Stomach (tissue), 19 donors: ENCODE measurements at places on chromosomes 3 and 15.

DNA sequence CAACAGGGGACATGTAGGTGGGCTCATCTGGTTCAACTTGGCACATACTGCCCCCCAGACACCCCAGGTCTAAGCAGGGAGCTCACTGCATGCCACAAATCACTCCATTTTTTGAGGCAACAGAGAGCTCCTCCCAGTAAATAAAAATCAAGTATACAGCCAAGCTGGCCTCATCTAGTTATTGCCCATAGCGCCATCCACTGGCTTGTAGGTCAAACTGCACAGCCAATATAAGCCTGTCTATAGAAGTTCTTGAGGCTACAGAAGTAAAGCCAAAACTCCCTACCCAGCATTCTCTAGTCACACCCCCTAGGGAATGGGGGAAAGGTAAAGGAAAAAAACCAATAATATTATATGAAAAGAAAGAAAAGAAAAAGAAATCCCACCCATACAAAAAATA lies 453.7 kb downstream of the ZNF385D start:
- H3K4me3 ChIP-seq: no peak overlapping the region
- no peak for DNase-seq
- peaks cover 8% of the 10 kb centered on the region for H3K4me1 ChIP-seq
- H3K27me3 ChIP-seq: no peaks in the 10 kb centered on the region

DNA sequence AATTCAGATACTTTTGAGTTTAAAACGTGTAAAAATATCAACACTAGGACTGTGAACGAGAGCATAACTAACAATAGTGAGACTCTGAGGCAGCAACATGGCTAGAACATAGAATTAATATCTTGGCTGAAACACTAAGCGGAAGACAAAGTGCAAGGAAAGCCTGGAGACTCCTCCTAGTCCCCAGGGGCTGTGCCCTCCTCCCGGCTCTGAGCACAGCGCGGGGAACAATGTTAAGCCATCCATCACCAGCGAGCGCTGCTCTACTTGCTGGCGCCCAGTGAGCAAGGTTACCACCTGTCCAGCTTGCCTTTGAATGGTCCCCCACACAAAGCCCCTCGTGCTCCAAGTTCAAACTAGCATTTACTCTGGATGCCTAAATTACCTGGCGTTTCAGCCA lies 436.9 kb downstream of the FOXP1 start:
- H3K36me3 ChIP-seq: no peaks in the 10 kb centered on the region
- H3K27me3 ChIP-seq: no peaks in the 10 kb centered on the region
- H3K27ac ChIP-seq: peak overlapping the region; percentile 13
- H3K4me3 ChIP-seq: no peak overlapping the region
- peaks cover 38% of the 10 kb centered on the region for H3K4me1 ChIP-seq

- H3K4me3 ChIP-seq: no peak overlapping the region
- H3K27me3 ChIP-seq: no peaks in the 10 kb centered on the region
- no peak for DNase-seq
- no peak overlapping the region for H3K27ac ChIP-seq
Observed at GRCh38 chr3:88775026-88775690, 332.3 kb upstream of the EPHA3 start.

DNA sequence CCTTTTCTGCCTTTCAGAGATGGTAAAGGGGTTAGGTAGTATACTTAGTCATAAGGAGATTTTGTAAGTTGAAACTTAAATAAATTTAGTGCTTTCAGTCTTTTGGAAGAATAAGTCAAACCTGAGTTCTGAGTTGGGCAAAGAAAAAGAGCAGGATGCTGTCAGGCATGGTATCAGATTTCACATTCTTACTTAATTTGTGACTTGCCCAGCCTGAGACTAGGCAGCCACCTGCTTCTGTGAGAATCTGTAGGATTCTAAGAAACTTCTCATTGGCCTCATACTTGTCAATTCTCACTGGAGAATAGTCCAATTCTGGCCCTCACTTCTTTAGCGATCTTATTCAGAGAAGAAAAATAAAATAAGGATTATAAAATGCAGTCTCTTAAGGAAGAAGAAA lies 577.5 kb downstream of the DIPK2A start:
- no peaks in the 10 kb centered on the region for H3K27me3 ChIP-seq
- no peak overlapping the region for H3K27ac ChIP-seq

GRCh38 chr15:38038659-38039442 lies 104.4 kb downstream of the TMCO5A start:
- no peaks in the 10 kb centered on the region for H3K27me3 ChIP-seq
- DNase-seq: no peak
- no peak overlapping the region for H3K4me3 ChIP-seq
- H3K27ac ChIP-seq: no peak overlapping the region
- no peaks in the 10 kb centered on the region for H3K4me1 ChIP-seq
- no peaks in the 10 kb centered on the region for H3K36me3 ChIP-seq

- no peak overlapping the region for H3K4me3 ChIP-seq
- H3K27ac ChIP-seq: no peak overlapping the region
- DNase-seq: peak; percentile 44
- H3K4me1 ChIP-seq: no peaks in the 10 kb centered on the region
Observed at GRCh38 chr3:160885791-160886286, 129.8 kb downstream of the PPM1L start.

GRCh38 chr3:109268181-109268580 lies 48.1 kb downstream of the DPPA2 start:
- no peaks in the 10 kb centered on the region for H3K36me3 ChIP-seq
- no peak overlapping the region for H3K27ac ChIP-seq
- no peaks in the 10 kb centered on the region for H3K27me3 ChIP-seq
- no peaks in the 10 kb centered on the region for H3K4me1 ChIP-seq
- DNase-seq: no peak

DNA sequence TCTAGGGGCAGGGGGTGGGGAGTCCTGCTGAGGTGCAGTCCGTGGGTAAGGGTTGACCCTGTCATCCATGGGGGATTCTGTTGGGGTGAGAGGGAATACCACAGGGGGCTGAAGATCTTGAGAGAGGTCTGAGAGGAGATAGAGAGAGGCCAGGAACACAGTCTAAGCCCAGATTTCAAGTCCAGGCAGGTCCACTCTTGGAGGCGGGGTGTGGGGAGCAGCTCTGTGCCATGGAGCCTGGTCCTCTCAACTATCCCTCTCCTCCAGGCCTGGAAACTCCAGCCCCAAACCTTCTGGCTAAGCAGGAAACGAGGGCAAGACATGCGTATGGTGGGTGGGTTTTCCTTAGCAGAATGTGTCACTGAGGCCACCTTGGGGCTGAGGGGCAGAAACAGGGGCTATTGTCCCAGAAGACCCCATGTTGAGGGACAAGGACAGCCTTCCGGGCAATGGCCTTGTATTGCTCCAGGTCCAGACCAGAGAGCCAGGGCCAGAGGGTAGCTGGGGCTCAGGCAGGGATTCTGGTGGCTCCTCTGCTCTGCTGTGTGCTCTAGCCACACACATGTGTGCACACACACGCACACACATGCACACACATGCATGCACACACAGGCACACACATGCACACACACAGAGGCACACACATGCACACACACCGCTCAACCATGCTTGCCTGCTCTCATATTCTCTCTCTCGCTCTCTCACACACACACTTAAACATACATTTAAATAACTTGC lies 48.6 kb upstream of the MAGEF1 start:
- H3K36me3 ChIP-seq: no peaks in the 10 kb centered on the region
- DNase-seq: no peak
- peaks cover 64% of the 10 kb centered on the region for H3K4me1 ChIP-seq
- no peaks in the 10 kb centered on the region for H3K27me3 ChIP-seq

GRCh38 chr15:41806291-41807181 lies 21.4 kb upstream of the JMJD7 start:
- no peak overlapping the region for H3K4me3 ChIP-seq
- peak; percentile 72 for DNase-seq
- no peaks in the 10 kb centered on the region for H3K27me3 ChIP-seq
- H3K27ac ChIP-seq: no peak overlapping the region
- H3K36me3 ChIP-seq: no peaks in the 10 kb centered on the region

DNA sequence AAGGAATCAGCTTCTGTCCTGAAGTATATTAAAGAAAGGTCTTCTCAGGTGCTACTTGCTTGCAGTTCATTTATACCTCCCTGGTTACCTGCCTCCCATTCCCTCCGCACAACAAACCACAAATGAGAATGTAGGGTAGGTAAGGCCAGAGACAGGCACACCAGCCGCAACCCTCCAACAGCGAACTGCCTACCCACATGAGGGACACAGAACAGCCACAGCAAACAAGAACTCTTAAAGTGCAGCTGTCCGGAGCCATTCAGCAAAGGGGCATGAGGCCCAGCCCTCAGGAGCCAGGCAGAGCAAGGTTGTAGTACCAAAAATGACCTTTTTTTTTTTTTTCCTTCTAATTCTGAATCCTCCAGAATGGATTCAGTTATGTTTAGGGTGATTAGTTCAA lies 52.4 kb downstream of the SPSB4 start:
- no peak overlapping the region for H3K27ac ChIP-seq
- no peaks in the 10 kb centered on the region for H3K36me3 ChIP-seq
- H3K4me1 ChIP-seq: no peaks in the 10 kb centered on the region
- DNase-seq: no peak

GRCh38 chr3:61561374-61562041 lies at the start of gene PTPRG:
Gene PTPRG, plus strand, starts transcription at chr3:61561571. Its CDS starts 717 bp downstream, at chr3:61562288.
- DNase-seq: peak; percentile 97
- H3K4me3 ChIP-seq: peak within 1 kb of the TSS; percentile 74
- H3K27ac ChIP-seq: peak within 1 kb of the TSS; percentile 93
- peaks cover 34% of the 10 kb centered on the region for H3K4me1 ChIP-seq
- H3K27me3 ChIP-seq: peaks cover 54% of the 10 kb centered on the region

GRCh38 chr3:195155570-195156241 lies 115.3 kb downstream of the XXYLT1 start:
- H3K36me3 ChIP-seq: no peaks in the 10 kb centered on the region
- H3K27ac ChIP-seq: peak overlapping the region; percentile 86
- H3K27me3 ChIP-seq: no peaks in the 10 kb centered on the region
- H3K4me1 ChIP-seq: peaks cover 60% of the 10 kb centered on the region
- no peak overlapping the region for H3K4me3 ChIP-seq
- peak; percentile 53 for DNase-seq

DNA sequence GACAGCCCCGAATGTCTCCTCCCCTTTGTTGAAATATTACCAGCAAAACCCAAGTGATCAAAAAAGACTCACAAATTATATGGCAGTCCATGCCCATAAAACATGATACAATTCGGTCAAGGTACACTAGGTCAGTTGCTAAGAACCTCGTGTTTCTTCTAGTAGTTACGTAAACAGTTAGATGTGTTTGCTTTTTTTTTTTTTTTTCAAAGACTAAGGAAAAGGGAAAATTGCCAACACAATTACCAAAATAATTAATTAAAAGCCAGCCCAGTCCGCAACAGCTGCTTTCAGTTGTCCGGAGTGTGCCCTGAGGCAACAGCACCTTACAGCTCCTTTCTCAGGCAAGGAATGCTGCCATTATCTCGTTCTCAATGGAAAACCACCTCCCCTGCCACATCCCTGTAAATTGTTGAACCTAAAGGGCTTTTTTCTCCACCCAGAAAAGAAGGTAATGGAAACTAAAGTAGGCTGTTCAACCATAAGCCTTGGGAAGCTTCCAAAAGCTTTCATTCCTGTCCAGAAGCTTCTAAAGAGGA lies 129.2 kb upstream of the TSC22D2 start:
- H3K27me3 ChIP-seq: no peaks in the 10 kb centered on the region
- H3K27ac ChIP-seq: no peak overlapping the region
- peaks cover 7% of the 10 kb centered on the region for H3K4me1 ChIP-seq
- H3K36me3 ChIP-seq: no peaks in the 10 kb centered on the region
- no peak overlapping the region for H3K4me3 ChIP-seq
